ENCODE measurements at places on chromosomes 6 and 20.

DNA sequence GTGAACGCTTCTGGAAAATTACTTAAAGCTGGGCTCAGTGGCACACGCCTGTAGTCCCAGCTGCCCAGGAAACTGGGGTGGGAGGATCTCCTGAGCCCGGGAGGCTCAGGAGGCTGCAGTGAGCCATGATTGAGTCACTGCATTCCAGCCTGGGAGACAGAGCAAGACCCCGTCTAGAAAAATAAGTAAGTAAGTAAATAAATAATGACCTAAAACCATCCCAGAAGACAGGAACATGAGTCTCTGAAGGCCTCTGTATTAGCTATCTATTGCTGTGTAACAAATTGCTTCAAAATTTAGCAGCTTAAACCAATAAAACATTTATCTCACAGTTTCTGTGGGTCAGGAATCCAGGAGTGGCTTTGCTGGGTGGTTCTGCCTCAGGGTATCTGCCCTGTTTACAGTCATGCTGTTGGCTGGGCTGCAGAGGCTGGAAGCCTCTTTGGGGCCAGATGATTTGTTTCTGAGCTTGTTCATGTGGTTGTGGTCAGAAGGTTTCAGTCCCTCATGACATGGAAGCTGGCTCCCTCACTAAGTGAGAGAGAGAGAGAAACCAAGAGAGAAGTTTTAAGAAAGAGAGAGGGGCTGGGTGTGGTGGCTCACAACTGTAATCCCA is 48.4 kb upstream of the NCOA3 start:
- DNase-seq = peak; percentile 97

- DNase-seq = peak; percentile 74
These were observed 1.5 kb downstream of the PABPC1L start for GRCh38 chr20:44911264-44911921.

DNA sequence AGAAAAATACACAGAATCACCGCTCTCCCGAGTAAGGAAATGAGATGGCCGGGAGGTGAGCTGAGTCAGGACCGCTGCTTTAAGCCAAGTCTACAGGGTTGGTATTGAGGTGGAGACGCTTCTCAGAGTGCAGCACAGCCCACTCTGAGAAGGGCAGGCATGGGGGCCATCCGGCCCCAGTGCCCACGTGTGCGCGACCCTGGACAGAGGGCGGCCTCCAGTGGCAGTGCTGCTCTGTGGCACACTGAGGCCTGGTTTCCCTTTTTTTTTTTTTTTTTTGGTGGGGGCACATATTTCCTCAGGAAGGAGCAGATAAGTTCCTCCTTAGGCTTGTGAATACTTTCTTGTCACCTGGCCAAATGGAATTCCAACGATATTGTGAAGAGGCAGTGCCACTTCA is 88.8 kb downstream of the FOXC1 start:
- no peak for DNase-seq

DNA sequence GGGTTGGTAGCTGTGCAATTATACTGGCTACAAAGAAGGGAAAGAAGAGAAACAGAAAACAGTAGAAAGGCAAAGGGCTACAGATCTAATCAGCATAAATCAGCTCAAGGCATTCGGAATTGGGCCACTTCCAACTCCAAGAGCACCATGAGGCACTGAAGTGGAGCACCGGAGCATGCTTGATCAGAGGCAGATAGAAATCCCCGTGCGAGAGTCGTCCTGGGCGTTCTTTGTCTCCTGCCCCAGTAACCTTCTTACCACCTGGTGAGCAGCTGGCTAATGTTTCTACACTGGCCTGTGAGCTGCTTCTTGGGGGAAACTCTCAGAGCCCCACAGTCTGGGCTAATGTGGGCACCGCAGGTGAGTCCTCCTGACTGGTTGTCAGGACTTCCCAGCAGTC is 16.7 kb downstream of the NEDD9 start:
- DNase-seq = no peak

- DNase-seq = no peak
These were observed 359.7 kb downstream of the MAFB start for GRCh38 chr20:40329321-40329720.

GRCh38 chr6:161946461-161946860 is 672.6 kb upstream of the AGPAT4 start:
- DNase-seq = no peak

- DNase-seq = peak; percentile 50
These were observed 364.2 kb downstream of the SYNE1 start for GRCh38 chr6:152273002-152273401.

DNA sequence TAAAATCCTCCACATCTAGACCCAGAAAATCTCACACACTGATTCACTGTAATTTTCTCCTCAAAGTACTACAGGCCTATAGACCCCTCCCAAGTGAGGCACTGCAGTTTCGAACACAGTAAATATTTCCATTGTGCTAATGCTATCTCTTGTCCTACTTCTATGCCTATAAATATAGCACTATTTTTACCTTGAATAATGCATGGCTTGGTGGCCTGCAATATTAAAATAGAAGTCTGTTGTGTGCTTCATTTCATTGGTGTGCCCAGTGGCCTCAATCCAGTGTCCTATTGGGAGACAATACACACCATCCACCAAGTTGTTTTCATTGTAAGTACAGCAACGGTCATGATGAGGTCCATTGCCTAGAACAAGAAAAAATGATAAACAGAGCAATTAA is 49.4 kb downstream of the EPM2A start:
- DNase-seq = no peak

DNA sequence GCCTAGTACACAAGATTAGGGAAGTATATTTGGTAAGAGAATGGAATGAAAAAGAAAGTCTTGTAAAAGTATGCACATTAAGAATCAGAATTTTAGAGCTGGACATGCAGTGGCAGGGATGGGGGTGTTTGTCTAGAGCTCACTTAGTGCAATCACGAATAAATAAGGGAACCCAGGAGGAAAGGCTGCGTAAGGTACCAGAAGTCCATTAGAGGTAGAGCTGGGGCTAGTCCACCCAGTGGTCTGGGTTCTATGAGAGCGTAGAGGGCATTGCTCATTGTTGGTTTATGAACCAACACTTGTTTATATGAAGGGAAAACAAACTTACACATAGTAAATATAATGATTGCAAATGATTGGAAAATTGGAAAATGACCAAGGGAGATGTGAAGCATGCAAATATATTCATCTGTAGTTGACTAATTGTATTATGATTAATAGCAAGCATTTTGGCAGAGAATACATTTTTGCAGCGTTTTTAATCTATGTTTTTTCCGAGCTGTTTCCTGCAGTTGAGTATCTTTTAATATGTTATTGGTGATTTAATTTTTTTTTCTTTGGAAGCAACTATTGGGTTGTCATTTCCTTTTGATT is 3.2 kb downstream of the CDC40 start:
- no peak for DNase-seq

- no peak for DNase-seq
These were observed 23.1 kb upstream of the TFAP2B start for GRCh38 chr6:50795574-50795973.
